ENCODE measurements at places on chromosomes 6 and 20.
A peak's percentile ranks its signal among the peaks of the same experiment; 100 is the strongest.

- no peak for DNase-seq
Observed at GRCh38 chr20:46810448-46811223, 84.0 kb upstream of the EYA2 start.

DNA sequence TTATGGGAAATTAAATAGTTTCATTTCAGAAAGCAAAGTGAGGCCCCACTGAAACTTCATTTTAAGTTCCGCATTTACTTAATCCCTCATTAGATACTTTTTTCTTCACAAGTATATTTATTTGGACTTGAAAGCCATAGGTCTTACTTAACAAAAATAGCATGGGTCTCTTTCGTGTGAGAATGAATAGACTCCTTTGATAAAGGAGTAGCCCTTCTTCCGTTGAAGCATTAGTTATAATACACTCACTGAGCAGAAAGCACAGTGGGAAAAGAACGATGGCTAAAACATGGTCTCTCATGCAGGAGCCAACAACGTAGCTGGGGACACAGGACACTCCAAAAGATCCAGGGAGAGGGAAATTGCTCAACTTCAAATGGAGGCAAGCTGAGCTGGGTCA lies 130.4 kb downstream of the SLC23A2 start:
- DNase-seq, result no peak

DNA sequence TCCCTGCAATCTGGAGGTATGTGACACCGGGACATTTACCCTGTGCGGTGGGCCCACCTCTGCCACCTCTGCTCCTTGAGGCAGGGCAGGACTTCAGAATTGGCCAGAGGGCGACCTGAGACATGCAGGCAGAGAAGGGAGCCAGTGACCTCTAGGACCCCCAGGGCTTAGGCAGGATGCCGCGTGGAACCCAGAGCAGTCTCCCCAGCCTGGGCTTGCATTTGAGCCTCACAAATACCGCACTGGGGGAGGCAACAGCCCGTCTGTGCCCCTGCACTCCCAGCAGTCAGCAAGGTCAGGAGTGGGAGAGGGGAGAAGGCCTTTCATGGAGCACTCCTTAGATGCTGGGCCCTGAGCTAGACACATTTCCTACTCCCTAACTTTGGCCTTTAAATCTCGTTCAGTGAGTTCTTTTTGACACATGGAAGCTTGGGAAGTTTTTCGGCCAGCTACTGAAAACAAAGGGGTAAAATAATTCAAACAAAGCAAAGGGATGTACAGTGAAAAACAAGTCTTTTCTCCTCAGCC lies 41.7 kb downstream of the C20orf203 start:
- no peak for DNase-seq

GRCh38 chr6:148525453-148525852 lies 182.8 kb downstream of the SASH1 start:
- no peak for DNase-seq

- peak; percentile 68 for DNase-seq
Observed at GRCh38 chr6:137707590-137708360, 159.3 kb upstream of the TNFAIP3 start.

GRCh38 chr6:38649744-38650143 lies 10.0 kb upstream of the BTBD9 start:
- no peak for DNase-seq

DNA sequence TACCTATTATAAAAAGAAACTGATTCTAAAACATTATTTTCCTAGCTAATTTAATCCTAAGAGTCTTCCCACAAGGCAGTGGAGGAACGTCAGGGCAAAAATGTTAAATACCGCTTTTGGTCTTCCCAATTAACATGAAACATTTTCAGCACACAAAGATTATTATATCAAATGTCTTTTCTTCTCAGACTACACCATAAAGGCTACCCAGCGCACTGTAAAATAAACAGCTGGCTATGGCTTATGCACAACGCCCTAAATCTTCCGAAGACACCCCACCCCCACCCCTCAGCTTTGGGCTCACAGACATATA lies 1.0 kb downstream of the NUDT3 start:
- no peak for DNase-seq

DNA sequence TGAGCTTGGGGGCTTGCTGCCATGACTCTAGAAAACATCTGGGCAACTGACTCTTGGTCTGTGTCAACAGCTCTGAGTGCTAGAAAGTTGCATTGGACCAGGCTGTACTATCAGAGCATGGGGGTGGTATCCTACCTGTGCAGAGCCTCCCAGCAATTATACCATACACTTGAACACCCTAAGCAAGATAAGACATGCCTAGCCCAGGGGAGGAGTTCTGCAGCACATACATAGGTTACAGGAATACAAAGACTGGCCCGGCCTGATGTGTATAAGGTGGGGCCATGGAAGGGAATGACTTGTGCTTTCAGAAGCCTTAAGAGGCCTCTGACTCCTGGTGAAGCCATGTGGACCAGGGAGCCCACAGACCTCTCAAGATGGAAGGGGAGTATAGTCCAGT lies 11.4 kb upstream of the MOCS1 start:
- DNase-seq, result no peak

DNA sequence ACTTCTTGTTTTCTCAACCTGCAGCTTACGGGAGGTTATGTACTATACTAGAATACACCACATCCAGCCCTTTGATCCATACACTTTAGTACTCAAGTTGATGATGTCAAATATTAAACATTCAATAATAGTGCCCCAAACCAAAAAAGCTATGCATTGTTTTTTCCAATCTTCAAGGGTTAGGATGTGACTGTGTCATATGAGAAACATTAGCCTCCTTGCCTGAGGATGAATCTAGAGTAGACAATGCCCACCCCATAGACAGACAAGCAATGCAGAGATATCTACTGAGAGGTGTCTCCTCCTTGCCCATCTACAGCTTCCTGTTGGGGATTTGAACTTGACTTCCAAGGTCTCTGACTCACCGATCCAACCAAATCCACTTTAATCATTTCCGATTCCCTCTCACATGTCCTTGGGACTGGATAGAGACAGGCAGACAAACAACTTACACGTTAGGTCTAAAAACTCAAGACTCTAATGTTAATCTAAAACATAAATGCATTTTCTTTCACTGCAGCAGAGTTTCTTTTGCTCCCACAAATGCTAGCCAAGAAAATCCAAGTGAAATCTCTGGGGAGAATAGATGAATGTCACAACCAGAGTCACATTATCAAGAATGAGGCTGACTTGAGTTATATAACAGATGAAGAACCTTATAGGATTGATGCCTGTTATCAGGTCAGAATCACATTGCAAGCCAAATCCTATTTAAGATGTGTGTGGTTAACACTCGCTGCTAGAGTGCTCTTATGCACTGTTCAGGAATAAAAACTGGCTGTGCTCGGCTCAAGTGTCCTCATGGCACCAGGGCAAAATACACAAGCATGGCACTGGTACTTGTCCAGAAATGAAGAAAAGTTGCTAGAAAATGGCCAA lies 75.5 kb upstream of the TNFAIP3 start:
- DNase-seq, result no peak

DNA sequence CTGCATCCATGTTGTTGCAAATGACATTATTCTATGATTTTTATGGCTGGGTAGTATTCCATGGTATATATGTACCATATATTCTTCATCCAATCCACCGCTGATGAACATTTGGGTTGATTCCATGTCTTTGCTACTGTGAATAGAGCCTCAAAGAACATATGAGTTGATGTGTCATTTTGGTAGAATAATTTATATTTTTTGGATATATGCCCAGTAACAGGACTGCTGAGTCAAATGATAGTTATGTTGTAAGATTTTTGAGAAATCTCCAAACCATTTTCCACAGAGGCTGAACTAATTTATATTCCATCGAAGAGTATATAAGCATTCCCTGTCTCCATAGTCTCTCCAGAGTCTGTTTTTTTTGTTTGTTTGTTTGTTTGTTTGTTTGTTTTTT lies 1373.5 kb downstream of the GRIK2 start:
- DNase-seq, result no peak

GRCh38 chr20:12970372-12970821 lies 38.4 kb upstream of the SPTLC3 start:
- no peak for DNase-seq

- DNase-seq, result peak; percentile 17
Observed at GRCh38 chr20:18506744-18507143, 996 bp upstream of the SEC23B start.

DNA sequence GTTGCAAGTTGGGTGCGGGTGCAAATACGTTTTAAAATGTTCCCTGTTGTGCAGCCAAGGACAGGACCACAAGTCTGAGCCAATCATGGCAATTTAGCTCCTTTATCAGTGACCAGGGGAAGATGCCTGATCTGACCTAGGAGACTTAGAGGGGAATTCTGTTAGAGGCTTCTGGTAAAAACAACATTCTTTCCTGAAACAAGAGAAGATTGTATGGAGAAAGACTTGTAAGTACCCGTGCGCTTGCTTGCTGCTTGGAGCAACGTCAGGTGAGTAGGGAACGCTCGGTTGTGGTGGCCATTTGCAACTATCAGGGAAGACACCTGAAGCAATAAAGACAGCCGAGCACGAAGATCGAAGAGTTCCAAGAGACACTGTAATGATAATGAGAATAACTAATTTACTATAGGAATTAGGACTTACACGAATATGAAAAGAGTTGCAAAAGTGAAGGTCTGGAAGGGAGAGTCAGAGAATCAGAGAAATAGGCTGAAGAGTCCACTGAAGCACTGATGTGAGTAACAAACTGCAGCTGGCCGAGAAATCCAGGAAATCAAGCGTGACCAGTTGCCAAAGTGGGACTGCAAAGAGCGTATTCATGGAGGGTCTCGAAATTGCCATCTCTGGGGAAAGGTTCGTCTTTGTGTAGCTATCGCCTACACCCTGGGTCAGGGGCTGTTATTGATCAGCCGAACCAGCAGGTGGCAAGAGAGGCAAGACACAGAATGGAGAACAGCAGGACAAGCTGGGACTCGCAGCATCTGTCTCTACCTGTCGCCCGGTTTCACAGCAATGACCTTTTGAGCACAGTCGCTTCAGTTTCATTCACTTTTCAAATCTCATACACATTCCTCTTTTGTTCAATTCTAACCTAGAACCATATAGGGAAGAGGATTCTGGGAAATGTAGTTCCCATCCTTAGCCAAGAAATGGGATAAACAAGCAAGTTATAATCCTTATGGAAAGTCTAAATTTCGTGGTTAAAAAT lies 26.1 kb downstream of the LOC128125822 start:
- peak; percentile 73 for DNase-seq

- DNase-seq, result peak; percentile 57
Observed at GRCh38 chr6:11366183-11366933, 133.9 kb upstream of the NEDD9 start.

DNA sequence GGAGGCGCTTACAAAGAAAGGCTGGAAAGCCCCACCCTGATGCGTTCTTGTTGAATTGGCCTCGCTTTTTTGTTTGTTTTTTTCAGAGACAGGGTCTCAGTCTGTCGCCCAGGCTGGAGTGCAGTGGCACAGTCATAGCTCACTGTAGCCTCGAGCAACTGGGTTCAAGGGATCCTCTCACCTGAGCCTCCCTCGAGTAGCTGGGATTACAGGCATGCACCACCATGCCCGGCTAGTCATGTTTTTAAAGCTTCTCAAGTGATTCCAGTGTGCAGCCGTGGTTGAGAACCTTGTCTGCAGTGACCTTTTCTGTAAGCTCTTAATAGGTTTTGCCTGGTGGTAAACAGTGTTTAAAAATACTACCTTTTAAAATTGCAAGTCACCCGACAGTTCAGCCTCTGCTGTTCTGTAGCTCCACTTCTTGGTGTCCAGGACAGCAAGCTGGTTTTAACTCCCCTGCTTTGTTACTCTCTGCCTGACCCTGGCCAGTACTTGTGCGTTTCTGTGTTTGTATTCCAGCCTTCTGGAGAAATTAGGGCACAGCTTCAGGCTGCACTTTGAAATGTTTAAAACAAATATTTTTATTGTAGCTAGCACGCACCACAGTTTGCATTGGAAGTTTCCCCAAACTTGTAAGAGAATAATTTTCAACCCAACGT lies 54.4 kb downstream of the KDM1B start:
- no peak for DNase-seq

GRCh38 chr6:30981942-30982772 lies 1.4 kb upstream of the MUC21 start:
- DNase-seq, result no peak

DNA sequence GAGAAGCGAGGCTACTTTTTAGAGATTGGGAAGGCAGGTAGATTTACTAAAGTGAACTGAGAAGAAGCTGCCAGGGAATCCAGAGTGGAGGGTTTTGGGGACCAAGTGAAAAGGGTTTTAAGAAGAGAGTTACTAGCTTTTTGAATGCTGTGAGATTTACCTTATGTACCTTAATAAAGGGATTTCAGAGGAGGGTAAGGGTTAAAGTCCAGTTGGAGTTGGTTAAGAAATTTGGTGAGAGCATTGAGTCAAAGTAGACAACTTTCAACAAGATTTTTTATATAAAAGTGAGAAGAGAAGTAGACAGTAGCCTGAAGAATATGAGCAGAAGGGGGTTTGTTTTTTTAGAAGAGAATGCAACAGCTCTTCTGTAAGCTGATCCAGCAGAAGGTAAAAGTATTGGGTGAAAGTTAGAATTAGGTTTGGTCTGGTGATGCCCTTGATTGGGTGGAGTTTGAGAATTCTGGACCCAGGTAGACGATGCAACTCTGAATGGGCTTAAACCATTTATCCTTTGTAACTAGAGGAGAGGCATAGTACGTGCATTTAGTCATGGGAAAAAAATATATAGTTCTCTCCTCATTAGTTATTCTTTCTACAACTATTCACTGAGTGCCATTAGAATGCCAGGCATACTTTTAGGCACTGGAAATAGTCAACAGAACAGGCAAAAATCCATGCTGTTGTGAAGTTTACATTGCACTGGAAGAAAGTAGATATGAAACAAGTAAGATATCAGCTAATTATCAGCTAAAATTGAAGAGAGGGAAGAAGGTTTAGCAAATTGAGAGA lies 44.8 kb downstream of the ATRN start:
- DNase-seq, result no peak

GRCh38 chr6:159089443-159089842 lies 44.7 kb upstream of the TAGAP start:
- DNase-seq, result no peak

GRCh38 chr20:43541214-43541613 lies 17.6 kb upstream of the SGK2 start:
- DNase-seq, result no peak

- DNase-seq, result no peak
Observed at GRCh38 chr6:42748203-42748898, 2.4 kb upstream of the TBCC start.

DNA sequence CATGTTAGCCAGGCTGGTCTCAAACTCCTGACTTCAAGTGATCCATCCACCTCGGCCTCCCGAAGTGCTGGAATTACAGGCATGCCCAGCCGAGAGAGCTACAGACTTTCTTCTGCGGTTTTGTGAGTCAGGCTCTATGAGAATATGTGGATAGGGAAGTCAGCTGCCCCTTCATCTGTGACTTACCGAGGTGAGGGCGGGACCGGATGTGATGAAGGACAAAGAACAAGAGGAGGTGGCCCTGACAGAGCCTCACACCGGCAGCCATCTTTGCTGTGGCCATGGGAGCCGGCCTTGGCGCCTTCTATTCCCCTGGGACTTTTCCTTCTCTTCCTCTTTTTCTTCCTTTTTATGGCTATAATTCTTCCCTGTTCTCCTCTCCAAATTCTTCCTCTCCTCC lies 67.0 kb downstream of the IYD start:
- DNase-seq, result no peak

GRCh38 chr6:63904650-63905248 lies 269.1 kb downstream of the PHF3 start:
- DNase-seq, result no peak

GRCh38 chr20:13425381-13426135 lies 204.5 kb downstream of the ISM1 start:
- DNase-seq, result no peak

GRCh38 chr6:33994472-33995308 lies 151.2 kb downstream of the GRM4 start:
- DNase-seq, result no peak

Data from activated naive CD8-positive, alpha-beta T cell treated with anti-CD3 and anti-CD28 coated beads for 36 hours (primary cell).